Mucosa of gallbladder (tissue), 1 donor: ENCODE measurements at places on chromosomes 12 and 14. TPM values are rescaled to one million over a fixed set of nuclear protein-coding genes. Genes with fewer than 3 reads are reported as not detected.

DNA sequence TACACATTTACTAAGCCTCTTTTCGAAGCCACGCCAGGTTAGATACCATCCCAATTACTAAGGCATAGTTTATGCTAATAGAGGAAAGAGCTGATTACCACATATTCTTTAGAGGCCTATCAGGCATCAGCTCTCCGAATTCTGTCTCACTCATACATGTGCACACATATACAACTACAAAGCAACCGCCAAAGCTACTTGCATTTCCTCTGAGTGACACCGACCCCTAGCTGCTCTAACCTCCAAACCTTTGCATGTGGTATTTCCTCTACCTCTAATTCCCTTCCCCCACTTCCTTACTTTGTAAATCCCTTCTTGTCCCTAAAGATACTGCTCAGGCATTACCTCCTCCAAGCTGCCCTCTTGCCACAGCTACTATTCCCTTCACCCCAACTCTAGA lies 107.2 kb downstream of the DUSP6 start:
- no peak for DNase-seq

- no peak for DNase-seq
Observed at GRCh38 chr14:104378698-104379113, 200.9 kb upstream of the C14orf180 start.

GRCh38 chr12:42744539-42745182 lies 155.1 kb upstream of the PRICKLE1 start:
- DNase-seq: peak; percentile 21

Gene LRRC43
- total RNA-seq: 3.5 TPM
